Psoas muscle (tissue), 8 donors: ENCODE measurements at places on chromosomes 3 and 15.

DNA sequence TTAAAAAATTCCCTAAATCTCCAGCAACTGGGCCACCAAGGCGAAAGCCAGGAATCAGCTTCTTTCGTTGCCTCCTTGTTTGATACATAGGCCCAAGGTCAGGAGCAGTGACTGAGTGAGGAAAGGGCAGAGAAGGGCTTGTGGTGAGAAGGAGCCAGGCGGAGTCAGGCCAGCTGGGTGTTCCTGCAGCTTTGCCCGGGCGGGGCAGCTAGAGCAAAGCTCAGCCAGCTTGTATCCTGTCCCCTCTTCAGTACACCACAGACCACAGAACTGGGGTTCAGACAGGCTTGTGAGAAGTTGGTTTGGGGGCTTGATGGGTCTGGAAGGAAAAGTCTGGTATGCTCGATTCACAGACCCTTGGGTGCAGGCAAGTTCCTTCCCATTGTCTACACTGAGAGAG, 52.6 kb downstream of the CCK start:
- no peak for DNase-seq

DNA sequence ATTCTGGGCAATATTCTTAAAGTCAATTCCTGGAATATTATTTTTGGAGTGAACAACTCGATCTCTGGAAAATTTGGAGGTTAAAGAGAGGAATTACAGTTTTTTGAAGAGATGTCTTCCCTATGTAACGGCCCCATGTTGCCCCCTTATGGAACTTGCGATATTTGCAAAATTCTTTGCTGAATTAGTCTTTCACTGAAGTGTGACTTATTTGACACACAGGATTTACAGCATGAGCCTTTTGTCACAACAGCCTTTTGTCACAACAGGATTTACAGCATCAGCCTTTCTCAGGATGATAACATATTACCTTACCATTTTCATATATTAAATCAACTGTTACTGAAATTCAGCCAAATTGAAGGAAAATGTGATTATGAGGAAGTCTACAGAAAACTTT, 37.8 kb upstream of the SPTSSB start:
- DNase-seq = no peak

GRCh38 chr3:29186982-29187725, 93.7 kb upstream of the RBMS3 start:
- DNase-seq = no peak

DNA sequence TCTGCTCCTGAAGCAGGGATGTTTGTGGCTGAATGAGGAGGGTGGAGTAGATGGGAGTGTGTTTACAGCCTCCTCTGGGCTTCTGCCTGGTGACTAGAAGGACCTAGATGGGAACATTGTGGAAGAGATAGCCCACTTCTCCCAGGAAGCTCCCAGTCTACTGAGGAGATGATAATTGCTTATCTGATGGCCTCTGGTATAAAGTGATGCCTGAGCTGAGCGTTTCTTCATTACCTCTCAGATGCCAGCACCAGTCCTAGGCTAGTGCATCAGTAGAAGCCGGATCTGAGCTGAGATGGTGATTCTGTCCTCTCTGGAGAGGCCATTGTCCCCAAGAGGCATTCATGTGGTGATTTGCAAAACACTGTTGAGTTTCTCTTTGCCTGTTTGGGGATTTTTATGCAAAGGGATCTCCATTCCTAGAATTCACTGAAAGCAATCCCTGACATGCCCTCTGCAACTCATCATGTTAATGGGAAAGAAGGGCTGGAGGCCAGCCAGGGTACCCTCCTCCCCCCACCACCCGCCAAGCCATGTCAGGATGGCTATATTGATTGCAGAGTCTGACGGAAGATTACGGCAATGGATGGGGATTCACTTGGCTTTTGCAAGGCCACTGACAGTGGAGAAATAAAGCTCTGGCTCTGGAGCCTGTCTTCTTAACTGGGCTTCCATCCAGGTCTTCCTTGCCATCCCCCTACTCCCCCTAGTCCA, 166.4 kb upstream of the ROPN1 start:
- no peak for DNase-seq

DNA sequence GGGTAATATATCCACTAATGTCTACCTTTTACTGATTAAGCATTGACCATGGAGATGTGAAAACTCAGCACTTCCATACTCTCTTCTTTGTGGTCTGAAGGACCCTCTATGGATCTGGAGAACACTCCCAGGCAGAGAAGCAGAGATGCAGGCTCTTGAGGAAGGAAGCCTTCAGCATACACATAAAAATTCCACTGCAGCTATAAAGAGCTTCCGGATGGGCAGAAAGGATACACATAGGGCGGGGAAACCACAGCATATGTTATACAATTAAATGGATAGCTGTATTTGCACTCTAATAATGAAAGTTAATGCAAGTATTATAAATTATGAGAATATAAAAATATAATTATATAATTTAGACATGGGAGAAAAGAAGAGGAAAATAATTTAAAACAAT, 1258.2 kb upstream of the ALCAM start:
- DNase-seq = no peak

DNA sequence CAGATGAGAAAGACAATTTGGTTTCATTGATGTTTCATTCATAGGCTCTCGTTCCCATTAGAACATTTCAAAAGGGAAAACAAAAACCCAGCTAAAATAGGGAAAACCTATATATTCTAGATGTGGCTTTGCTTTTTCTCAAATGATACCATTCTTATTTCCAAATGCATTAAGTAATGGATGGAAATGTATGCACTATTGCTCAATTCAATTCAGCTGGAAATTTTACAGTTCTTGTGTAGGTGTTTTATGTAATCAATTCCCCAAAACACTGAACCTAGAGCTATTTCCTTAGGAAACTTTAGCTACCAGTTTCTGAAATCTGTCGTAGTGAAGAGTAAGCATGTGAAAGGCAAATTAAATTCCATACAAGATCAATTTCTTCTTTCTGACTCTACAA, 11.7 kb downstream of the IL1RAP start:
- DNase-seq = no peak

DNA sequence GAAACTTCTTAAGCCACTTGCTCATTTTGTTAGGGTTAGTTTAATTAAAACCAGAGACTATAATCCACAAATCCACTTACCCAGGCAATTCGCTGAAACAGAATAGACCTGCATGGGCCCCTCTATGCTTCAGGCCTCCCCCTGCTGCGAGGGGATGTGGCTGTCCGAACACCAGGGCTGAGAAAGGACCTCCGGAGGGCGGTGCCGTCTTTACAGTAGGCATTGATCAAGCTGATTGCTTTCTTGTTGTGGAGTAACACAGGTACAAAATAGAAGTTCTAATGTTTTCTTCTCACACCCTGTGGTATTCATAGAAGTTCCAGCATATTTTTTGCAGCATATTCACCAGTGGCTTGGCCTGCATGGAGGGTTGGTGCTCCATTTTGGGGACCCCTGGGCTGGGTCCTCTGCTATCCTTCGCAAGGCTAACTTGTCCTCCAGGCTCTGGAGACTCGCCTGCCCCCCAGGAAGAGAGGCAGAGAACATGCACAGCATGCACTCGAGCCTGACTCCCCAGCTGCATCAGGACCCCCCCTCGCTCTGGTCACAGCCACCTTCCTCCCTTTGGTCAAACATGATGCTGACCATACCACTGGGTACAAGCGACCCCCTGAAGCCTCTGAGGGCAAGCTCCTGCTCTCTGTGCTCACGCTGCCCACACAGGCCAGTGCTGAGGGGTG, 55.3 kb downstream of the TPRA1 start:
- no peak for DNase-seq

- no peak for DNase-seq
These were observed 30.4 kb downstream of the BHLHE40 start for GRCh38 chr3:5009506-5010109.

- DNase-seq = no peak
These were observed 14.6 kb upstream of the MECOM start for GRCh38 chr3:169678122-169678521.

DNA sequence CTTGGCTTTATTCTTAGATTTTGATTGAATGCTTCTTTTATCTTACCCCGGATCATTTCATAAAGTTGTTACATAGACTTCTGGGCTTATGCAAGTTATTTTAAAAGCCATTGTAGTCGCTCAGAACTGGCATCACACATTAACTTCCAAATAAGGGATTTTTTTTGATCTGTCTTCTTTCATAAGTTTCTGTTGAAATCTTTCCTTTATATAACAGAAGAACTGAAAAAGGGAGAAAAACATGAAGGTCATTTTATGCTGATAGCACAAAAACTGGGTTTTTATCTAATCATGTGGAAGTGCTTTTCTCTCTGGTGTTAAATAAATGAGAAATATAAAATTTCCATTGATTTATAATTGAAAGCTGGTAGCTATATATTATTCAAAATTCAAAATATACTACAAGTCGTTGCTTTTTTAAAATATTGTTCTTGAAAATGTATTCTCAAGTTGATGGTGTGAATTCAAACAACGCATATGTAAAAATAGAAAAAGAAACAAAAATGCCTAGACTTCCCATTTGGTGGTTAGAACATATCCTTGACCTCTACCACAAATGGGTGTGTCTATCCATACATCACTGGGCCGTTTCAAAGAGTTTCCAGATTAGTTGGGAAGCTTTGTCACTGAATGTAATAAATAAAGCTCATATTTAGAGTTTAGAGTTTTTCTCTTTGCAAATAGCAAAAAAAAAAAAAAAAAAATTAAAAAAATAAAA, 258.3 kb upstream of the ZPLD1 start:
- DNase-seq = no peak

DNA sequence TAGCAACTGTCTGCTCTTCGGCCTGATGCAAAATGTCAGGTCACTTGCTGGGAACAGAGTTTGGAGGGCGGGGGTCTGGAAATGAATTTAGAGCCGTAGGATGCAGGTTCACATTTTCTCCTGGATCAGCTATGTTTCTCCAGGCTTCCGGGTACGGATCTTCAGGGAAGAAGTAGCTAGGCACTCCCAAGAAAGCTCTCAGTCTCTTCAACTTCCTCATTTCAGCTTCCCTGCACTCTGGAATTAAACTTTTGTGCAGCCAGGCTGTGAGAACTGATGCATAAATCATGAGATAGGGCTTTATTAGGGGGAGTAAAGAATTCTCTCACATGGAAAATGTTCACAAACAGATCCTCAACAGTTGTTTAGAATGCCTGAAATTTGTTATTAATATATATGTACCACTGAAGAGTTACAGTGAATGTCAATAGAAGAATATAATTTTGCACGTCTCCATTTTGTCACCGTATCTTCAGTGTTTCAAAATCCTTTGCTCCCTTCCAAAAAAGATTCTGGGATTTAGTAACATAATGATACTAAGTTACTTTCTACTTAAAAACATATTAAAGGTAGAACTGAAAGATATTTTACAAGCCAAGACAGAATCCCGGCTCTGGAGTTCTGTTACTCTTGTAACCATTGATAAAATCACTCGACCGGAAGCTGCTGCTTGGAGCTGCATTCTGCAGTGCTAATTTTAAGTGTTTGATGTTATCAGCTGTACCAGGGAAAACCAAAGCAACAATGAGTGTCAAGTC, 178.5 kb upstream of the P2RY1 start:
- DNase-seq = no peak

DNA sequence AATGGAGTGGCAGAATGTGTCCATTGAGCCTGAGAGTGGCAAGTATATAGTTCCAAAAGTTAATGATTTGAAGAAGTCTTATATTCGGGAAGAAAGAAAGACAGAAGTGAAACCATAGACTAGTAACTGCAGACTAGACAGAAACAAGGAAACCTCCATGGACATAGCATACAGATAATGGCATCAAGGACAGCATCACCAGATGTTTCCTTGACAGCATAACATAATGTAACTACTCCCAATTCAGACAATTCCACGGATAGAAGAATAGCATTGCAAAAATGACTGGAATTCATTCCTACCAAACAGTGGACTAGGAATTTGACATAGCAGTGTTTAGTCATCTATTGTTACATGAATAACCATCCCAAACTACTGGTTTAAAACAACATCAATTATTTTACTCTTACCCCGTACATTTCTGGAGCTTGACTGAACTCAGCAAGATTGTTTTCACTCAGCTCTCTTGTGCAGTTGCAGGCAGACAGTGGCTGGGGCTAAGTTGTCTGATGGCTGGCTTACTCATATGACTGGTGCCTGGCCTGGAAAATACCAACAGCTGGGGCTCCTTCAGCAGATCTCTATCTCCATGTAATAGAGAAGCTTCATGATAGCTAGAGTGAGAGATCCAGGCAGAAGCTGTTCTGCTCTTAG, 109.7 kb upstream of the GADL1 start:
- DNase-seq = no peak

DNA sequence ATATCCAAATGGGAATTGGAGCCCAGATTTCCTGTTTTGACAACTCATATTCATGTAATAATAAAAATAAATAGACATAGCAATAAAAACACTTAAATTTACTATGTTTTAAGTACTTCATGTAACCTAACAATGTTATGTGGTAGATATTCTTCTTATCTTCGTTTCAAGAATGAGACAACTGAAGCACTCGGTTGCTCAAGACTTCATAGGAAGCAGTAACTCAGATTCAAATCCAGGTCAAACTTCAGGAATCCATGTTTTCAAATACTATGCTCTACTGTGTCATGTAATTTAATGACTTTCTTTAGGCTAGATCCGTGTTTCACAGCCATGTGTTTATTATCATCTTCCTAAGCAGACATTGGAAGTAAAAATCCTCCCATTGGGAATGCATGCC, 492.2 kb downstream of the CNTN3 start:
- no peak for DNase-seq

- DNase-seq = no peak
These were observed 25.2 kb downstream of the TSEN2 start for GRCh38 chr3:12509466-12509865.
